ENCODE measurements at places on chromosomes 5 and 9.

DNA sequence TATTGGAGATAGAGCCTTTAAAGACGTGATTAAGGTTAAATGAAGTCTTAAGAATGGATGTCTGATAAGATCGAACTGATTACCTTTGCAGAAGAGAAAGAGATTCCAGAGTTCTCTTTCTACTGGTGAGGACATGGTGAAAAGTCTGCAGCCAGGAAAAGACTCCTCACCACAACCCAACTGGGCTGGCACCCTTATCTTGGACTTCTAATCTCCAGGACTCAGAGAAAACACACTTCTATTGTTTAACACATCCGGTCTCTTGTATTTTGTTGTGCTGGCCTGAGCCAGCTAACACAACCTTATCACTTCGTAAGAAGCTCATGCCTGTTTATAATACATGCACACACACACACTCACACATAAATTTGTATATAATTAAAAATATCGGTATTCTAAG lies 489.1 kb downstream of the PRDM9 start:
- no peak for DNase-seq

GRCh38 chr5:125914471-125914870 lies 508.7 kb upstream of the GRAMD2B start:
- DNase-seq: no peak

DNA sequence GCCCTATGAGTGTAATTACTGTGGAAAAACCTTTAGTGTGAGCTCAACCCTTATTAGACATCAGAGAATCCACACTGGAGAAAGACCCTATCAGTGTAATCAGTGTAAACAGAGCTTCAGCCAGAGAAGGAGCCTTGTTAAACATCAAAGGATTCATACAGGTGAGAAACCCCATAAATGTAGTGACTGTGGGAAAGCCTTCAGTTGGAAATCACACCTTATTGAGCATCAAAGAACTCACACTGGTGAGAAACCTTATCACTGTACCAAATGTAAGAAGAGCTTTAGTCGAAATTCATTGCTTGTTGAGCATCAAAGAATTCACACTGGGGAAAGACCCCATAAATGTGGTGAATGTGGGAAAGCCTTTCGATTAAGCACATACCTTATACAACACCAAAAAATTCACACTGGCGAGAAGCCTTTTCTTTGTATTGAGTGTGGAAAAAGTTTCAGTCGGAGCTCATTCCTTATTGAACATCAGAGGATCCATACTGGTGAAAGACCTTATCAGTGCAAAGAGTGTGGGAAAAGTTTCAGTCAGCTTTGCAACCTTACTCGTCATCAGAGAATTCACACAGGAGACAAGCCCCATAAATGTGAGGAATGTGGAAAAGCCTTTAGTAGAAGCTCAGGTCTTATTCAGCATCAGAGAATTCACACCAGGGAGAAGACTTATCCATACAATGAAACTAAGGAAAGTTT lies 9.9 kb downstream of the ZNF189 start:
- DNase-seq: no peak

DNA sequence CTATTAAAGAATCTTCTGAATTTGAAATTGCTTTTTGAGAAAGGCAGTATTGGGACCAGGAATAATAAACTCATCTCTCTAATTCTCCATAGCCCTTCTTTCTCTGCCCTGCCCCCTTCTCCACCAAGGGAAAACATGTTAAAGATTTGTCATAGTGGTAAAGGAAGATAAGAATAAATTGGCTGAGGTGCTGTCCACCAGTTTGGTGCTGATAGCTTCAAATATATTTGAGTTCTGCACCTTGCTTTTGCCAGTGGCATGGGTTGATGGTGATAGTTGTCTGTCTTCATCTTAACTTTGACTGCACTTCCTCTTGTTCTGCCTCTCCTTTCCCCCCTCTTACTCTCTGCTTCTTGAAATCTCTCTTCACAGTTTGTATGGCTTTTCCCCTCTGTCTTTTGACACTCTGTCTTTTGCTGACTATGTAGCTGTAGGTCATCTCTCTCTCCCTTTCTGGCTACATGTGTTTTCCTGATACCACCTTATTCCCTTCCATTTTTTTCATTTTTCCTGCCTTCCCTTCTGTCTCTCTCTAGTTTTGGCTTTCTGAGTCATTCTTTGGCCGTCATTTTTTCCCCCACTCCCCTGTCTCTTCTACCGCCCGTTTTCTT lies 56.6 kb downstream of the NDUFS4 start:
- DNase-seq: no peak

- peak; percentile 33 for DNase-seq
Observed at GRCh38 chr9:128160603-128160987, 530 bp downstream of the BBLN start.

- DNase-seq: no peak
Observed at GRCh38 chr9:123425261-123425821, 69.3 kb downstream of the CRB2 start.

GRCh38 chr5:79962575-79963222 lies 28.4 kb downstream of the MTX3 start:
- peak; percentile 31 for DNase-seq

GRCh38 chr5:125257057-125257972 lies 510.9 kb upstream of the ZNF608 start:
- DNase-seq: no peak

DNA sequence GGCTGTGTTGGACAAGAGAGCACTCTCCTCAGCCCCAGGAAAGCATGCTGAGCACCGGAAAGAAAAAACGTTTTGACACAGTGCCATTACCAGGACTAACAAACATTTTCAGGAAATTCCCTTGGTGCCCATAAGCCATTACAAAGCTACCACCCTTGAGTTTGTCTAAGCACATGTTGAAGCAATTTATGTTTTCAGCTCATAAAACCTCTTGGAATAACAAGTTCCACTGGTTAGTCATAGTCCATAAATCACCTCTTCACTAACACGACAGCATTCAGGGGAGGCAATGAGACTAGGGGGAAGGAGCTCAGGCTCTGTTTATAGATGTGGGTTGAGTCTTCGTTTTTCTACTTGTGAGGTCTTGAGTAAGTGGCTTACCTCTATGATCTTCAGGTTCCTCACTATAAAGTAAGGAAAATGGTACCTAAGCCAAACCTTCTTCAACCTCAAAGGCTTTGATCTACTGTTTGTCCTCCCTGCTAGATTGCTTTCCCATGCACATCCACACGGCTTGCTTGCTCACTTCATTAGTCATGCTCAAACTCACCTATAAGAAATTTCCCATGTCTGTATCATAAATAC lies 65.4 kb downstream of the DRD1 start:
- DNase-seq: no peak

- DNase-seq: no peak
Observed at GRCh38 chr9:96360976-96361375, 22.5 kb downstream of the SLC35D2 start.

DNA sequence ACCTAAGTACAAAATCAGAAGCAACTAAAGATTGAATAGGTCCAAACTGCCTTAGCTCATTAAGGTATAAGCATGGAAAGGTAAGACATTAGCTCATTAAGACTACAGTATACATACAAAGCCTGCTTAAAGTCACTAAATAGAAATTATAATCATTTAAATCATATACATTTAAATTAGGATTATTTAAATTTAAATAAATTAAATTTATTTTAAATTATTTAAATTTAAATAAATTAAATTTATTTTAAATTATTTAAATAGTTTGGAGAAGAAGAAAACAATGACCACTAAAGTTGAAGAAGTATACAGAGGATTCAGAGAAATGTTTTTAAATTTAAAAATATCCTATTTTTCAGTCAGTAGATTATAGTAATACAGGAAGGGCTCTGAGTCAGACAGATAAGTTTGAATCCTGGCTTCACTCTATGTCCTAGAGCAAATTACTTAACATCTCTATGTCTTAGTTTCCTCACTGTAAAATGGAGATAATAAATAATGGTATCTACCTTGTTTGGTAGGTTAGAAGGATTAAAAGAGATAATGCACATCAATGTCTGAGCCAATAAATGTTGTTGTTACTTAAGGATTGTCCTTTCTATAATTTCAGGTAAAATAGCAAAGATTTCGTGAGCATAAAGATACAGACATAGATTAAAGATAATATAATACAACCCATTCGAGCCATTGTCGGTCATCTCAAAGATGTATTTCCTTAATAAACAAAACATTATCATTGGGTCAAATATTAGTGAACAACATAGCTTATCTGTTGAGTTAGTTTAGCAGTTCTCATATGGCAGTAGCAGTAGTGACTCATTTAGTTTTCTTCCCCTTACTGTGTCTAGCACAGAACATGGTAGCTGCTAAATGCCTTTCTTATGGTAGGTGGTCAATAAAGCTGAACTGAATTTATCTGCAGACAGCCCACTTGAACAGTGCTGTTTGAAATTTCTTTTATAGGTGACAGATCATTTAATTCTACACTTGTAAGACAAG lies 100.6 kb downstream of the KIAA0825 start:
- no peak for DNase-seq

DNA sequence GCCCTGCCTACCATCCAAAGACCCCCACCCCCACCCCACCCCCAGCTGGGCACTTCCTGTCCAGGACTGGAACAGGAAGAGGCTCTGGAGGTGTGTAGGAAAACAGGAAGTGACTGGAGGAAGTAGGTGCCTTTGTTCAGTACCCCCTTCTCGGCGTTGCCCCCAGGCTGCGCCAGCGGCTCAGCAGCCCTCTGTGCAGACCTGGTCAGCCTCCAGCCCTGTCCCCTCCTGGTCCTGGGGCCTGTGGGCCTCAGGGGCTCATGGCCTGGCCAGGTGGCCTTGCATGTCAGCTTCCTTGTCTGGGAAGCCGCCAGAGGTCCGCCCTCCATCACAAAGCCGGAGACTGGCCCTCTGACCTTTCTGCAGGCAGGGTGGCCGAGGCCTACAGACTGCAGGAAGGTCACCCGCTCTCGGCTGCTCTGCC lies 26.0 kb downstream of the FLT4 start:
- DNase-seq: no peak

DNA sequence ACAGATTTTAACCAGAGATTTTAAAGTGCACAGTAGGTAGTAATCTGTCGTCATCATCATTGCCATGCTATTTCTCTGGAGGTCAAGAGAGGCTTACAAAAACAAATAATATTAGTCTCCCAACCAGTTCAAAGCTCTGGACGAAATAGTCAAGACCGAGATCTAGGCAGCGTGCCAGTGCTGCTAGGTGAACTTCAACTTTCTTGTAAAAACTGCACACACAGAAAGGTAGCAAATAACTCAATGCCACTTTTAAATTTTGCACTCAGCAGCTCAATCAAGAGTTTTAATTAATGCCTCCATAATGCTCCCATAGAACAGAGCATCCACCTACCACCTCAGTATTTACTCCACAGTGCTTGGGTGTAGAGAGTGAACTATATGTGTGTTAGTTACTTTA lies 656.8 kb downstream of the IRX1 start:
- DNase-seq: no peak

DNA sequence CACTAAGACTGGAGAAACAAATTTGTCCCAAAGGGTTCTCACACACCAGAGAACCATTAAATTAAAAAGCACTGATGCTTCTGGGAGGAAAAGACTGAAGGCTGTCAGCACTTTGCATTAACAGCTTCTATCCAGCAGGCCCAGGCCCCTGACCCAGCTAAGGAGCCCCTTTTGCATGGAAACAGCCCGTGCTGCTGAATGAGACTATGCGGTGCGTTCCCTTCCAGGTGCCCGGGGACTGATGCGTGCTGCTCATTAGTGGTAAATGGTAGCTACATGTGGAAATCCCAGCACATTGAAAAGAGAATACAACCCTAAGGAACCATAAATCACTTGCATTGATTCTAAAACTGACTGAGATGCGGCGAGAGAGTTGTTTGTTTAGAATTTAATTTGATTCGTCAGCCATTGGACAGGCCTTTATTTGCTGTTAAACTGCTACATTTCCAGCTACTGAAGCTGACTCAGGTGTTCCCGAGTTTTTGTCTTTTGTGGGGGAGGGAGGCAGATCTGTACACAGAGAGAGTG lies 351.0 kb upstream of the SLC24A2 start:
- no peak for DNase-seq

- no peak for DNase-seq
Observed at GRCh38 chr9:95778957-95779356, 96.5 kb upstream of the ERCC6L2 start.

DNA sequence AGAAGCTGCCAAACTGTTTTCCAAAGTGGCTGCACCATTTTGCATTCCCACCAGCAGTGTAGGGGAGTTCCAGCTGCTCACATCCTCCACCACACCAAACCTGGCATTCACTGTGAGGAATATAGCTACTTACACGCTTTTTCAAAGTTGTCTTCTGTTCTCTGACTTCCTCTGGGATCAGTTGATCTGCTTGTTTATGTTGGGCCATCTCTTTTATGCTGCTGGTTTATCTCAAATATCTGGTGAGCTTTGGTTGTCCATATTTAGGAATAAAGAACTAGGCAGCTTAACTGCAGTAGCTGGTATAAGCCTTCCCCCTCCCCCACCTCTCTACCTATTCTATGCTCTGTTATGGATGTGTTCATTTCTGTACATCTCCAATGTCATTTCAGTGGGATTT lies 8.5 kb upstream of the ZNF79 start:
- no peak for DNase-seq

DNA sequence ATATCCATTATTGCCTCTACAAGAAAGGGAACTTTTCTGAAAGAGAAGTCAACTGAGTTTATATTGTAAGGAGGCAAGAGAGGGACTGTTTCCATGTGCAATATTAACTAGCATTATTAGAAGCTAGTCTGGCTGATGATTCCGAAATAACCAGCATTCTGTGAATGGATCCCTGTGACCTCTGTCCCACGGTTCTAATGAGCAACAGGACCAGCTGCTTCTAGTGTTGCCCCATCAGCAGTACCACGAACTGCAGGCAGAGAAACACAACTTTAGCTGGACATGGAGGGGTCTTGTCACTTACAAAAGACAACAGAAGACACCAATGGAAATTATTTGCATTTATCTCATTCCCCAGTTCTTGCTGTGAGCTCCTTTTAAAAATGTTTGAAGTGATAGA lies 95.4 kb downstream of the MUSK start:
- no peak for DNase-seq

GRCh38 chr9:75979362-75979761 lies 88.9 kb downstream of the PCSK5 start:
- no peak for DNase-seq

DNA sequence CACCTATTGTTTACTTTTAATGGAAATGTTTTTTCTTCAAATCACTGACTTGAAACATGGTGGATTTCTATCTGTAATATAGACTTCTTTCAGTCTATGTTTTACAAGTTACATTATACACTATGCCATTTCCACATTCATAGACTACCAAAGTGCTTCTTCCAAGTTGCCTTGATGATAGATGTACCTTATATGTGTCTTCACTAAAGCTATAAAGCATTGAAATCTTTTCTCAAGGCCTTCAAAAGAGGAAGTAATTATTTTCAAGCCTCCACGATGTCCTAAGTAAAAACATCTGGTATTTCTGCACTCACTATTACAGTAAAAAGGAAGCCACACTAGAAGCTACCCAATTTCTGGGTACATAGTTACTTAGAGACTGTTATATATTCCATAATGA lies 113.3 kb downstream of the FGF10 start:
- DNase-seq: no peak

DNA sequence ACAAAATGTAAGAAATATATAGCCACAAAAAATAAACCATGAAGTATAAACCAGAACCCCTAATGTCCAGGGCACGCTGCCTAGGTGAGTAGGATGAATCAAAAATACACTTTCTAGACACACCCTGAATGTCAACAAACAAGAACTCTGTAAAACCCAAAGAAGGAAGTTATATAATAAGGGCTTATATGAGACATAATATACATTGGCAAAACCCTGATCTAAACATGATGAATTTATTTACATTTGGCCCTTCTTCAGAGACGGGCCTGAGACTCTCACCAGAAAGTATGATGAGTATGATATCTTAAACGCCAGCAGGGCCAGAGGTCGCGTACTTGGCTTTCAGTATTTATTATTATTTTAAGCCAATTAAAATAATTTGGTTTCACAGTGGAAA lies 125.1 kb upstream of the FST start:
- no peak for DNase-seq

Data from stimulated activated CD4-positive, alpha-beta T cell treated with anti-CD3 and anti-CD28 coated beads, TNF-alpha, amount 100 ng/mL, for 48 hours (primary cell).